ENCODE measurements at places on chromosomes 2 and 18. TPM values are rescaled to one million over a fixed set of nuclear protein-coding genes. Genes with fewer than 3 reads are reported as not detected.

The CD28 gene
- total RNA-seq, result not detected

The TMEM247 gene
- not detected for total RNA-seq

The SLC14A1 gene
- total RNA-seq, result not detected

DNA sequence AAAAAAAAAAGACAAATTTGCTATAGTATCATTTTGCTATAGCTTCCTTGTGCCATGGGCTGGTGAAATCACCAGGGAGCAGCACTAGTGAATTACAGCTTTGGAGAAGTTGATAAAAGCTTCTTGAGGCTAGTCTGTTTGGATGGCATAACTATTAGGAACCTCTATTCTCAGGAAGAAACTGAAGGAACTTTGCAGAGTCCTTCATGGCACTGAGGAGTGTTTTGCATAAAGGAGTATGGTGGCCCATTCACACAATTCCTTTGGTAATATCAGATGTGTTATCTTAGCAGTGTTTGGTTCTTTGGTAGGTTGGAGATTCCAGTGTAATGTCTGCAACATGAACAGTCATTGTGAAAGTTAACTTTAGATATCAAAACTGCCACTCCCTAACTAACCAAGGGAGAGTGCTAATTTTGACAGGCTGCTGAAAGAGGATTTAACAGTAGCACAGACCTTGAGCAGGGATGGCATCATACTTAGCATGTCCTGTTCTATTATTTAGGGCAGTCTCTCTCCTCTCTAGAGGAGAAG, 76.6 kb upstream of the ZFP36L2 start:
- H3K4me3 ChIP-seq, result no peak overlapping the region
- H3K4me1 ChIP-seq, result peaks cover 12% of the 10 kb centered on the region
- DNase-seq, result no peak
- no peak overlapping the region for H3K27ac ChIP-seq

DNA sequence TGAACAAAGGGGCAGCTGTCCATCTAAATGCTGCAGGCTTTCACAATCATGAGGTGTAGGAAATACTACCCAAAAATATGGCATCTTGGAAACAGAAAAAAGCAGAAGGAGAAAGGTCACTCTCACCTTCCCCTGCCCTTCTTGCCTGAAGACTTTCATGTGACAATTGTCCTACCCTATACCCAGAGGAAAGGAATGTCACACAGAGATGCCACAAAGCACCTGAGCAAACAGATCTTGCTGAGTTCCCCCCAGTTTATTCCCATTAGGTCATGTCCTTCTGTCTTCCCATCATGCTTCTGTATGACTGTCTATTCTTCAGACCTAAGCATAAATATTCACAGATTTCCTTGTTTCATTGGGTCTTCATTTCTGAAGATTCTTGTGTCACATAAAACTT, 116.6 kb upstream of the MSH6 start:
- H3K27ac ChIP-seq, result no peak overlapping the region
- no peaks in the 10 kb centered on the region for H3K27me3 ChIP-seq
- DNase-seq, result no peak

- no peak overlapping the region for H3K4me3 ChIP-seq
- H3K27ac ChIP-seq, result no peak overlapping the region
- no peak for DNase-seq
- no peaks in the 10 kb centered on the region for H3K4me1 ChIP-seq
Measured at GRCh38 chr18:36693931-36694620, 134.7 kb downstream of the TPGS2 start.

GRCh38 chr2:235560345-235560744, 66.5 kb downstream of the AGAP1 start:
- no peaks in the 10 kb centered on the region for H3K27me3 ChIP-seq
- H3K4me1 ChIP-seq, result peaks cover 13% of the 10 kb centered on the region
- H3K4me3 ChIP-seq, result no peak overlapping the region
- no peaks in the 10 kb centered on the region for H3K36me3 ChIP-seq

DNA sequence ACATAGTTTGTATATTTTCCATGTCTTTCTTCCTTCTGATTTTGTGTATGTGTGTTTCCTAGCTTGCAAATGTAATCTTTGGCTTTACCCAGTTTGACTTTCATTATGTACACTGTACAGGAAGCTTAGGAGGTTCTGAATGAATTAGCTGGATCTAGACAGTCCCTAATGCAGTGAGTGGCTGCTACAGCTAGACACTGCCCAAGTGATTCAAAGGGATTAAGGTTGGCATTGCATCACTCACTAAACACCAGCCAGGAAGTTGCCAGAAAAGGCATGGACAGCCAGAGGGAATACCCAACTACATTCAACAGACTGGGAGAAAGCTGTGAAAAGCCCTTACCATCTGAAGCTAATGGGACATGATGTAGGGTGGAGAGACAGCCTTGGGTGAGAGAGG, 316.0 kb upstream of the MEX3C start:
- H3K4me3 ChIP-seq, result no peak overlapping the region
- H3K36me3 ChIP-seq, result no peaks in the 10 kb centered on the region
- no peaks in the 10 kb centered on the region for H3K4me1 ChIP-seq
- DNase-seq, result no peak
- H3K27me3 ChIP-seq, result no peaks in the 10 kb centered on the region
- no peak overlapping the region for H3K27ac ChIP-seq

- no peaks in the 10 kb centered on the region for H3K36me3 ChIP-seq
- H3K27me3 ChIP-seq, result no peaks in the 10 kb centered on the region
- peak; percentile 5 for DNase-seq
- H3K4me1 ChIP-seq, result peaks cover 7% of the 10 kb centered on the region
Measured at GRCh38 chr2:133334923-133335322, 233.3 kb downstream of the NCKAP5 start.

- H3K36me3 ChIP-seq, result no peaks in the 10 kb centered on the region
- H3K27ac ChIP-seq, result no peak overlapping the region
- DNase-seq, result no peak
- peaks cover 4% of the 10 kb centered on the region for H3K4me1 ChIP-seq
Measured at GRCh38 chr2:74559912-74560311, 5.4 kb downstream of the DOK1 start.

DNA sequence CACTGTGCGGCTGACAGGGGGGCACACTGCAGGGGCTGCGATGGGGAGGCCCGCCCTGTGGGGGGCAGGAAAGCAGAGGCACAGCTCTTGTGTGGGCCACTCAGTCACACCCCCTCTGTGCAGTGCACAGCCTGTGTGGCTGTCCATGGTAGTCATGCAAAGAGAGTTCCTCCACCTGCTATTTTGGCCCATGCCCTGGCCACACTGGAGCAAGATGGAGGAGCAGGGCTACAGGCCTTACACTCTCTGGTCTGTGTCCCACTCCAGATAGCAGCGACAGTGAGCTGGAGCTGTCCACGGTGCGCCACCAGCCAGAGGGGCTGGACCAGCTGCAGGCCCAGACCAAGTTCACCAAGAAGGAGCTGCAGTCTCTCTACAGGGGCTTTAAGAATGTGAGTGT, 28.5 kb upstream of the FAHD2A start:
- H3K4me3 ChIP-seq, result no peak overlapping the region
- no peak for DNase-seq
- no peaks in the 10 kb centered on the region for H3K27me3 ChIP-seq
- no peaks in the 10 kb centered on the region for H3K36me3 ChIP-seq
- no peak overlapping the region for H3K27ac ChIP-seq

The ZNF385B gene
- 22.9 TPM for total RNA-seq

The VRK2 gene
- 39.2 TPM for total RNA-seq

The CCDC74A gene
- 25.6 TPM for total RNA-seq

GRCh38 chr2:17672583-17673317, 80.9 kb downstream of the SMC6 start:
- no peaks in the 10 kb centered on the region for H3K4me1 ChIP-seq
- H3K36me3 ChIP-seq, result peaks cover 20% of the 10 kb centered on the region
- no peak overlapping the region for H3K27ac ChIP-seq
- no peak overlapping the region for H3K4me3 ChIP-seq

GRCh38 chr18:63588909-63589308, 1.8 kb downstream of the SERPINB13 start:
- H3K27ac ChIP-seq, result no peak overlapping the region
- no peaks in the 10 kb centered on the region for H3K4me1 ChIP-seq
- no peaks in the 10 kb centered on the region for H3K27me3 ChIP-seq
- no peaks in the 10 kb centered on the region for H3K36me3 ChIP-seq
- DNase-seq, result no peak
- H3K4me3 ChIP-seq, result no peak overlapping the region

- DNase-seq, result no peak
- no peak overlapping the region for H3K27ac ChIP-seq
- no peaks in the 10 kb centered on the region for H3K27me3 ChIP-seq
- H3K4me1 ChIP-seq, result peaks cover 11% of the 10 kb centered on the region
- H3K36me3 ChIP-seq, result no peaks in the 10 kb centered on the region
Measured at GRCh38 chr18:39647627-39648534, 2082.3 kb upstream of the CELF4 start.

- H3K36me3 ChIP-seq, result no peaks in the 10 kb centered on the region
- no peak overlapping the region for H3K27ac ChIP-seq
- no peaks in the 10 kb centered on the region for H3K27me3 ChIP-seq
Measured at GRCh38 chr18:74115046-74115445, 32.6 kb downstream of the FBXO15 start.

The KIF5C gene
- total RNA-seq, result 53.0 TPM

DNA sequence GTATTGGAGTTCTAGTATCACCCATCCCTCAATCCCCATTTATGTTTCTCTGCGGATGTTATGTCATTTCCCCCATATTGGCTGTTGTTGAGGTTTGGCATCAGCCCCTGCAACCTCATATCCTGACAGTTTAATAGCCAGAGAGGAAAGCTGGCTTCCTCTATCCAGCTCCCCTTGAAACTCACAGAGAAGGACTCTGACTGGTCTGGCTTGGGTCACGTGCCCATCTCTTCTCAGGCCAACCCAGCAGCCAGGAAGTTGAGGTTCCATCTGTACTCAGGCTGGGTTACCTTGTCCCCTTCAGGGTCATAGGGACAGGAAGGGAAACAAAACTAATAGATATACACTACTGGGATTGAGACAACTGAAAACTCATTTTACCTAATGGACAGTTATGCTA, 148.0 kb upstream of the SLC14A2 start:
- H3K27ac ChIP-seq, result no peak overlapping the region
- H3K27me3 ChIP-seq, result no peaks in the 10 kb centered on the region
- no peak for DNase-seq
- H3K4me1 ChIP-seq, result no peaks in the 10 kb centered on the region
- no peak overlapping the region for H3K4me3 ChIP-seq

DNA sequence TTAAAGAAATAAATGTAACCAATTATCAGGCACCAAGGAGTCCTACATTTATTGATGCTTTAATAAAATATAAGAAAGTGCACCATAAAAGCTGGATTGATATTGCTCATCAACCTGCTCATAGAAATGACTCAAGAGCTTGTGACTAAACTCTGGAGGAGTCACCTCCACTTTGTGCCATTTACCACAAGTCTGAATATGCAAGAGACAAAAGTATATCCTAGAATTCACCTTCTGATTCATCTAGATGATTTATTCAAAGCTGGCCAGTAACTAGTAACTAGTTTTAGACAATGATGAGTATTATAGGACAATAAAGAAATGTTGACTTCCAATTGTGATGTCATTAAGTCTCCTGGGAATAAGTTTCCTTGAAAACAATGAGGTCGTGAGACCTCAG, 146.0 kb upstream of the SOX11 start:
- H3K27me3 ChIP-seq, result no peaks in the 10 kb centered on the region
- no peak overlapping the region for H3K4me3 ChIP-seq
- peaks cover 14% of the 10 kb centered on the region for H3K4me1 ChIP-seq
- no peaks in the 10 kb centered on the region for H3K36me3 ChIP-seq

The CD207 gene
- total RNA-seq, result not detected

The INHBB gene
- not detected for total RNA-seq

GRCh38 chr2:42028571-42029148, 19.2 kb upstream of the PKDCC start:
- no peak overlapping the region for H3K4me3 ChIP-seq
- no peak for DNase-seq
- no peaks in the 10 kb centered on the region for H3K27me3 ChIP-seq
- peaks cover 60% of the 10 kb centered on the region for H3K4me1 ChIP-seq
- H3K36me3 ChIP-seq, result no peaks in the 10 kb centered on the region

- H3K27ac ChIP-seq, result no peak overlapping the region
- DNase-seq, result peak; percentile 54
- no peaks in the 10 kb centered on the region for H3K36me3 ChIP-seq
- H3K27me3 ChIP-seq, result peaks cover 11% of the 10 kb centered on the region
Measured at GRCh38 chr2:234950730-234951663, 820 bp upstream of the SH3BP4 start.

GRCh38 chr2:113276761-113277425, 1.8 kb downstream of the PAX8 start:
- H3K27me3 ChIP-seq, result peaks cover 100% of the 10 kb centered on the region
- H3K36me3 ChIP-seq, result no peaks in the 10 kb centered on the region
- peaks cover 37% of the 10 kb centered on the region for H3K4me1 ChIP-seq
- no peak overlapping the region for H3K27ac ChIP-seq
- peak overlapping the region; percentile 50 for H3K4me3 ChIP-seq

Measured in neural progenitor cell (in vitro differentiated cells).